ENCODE measurements at places on chromosomes 13 and 19.

DNA sequence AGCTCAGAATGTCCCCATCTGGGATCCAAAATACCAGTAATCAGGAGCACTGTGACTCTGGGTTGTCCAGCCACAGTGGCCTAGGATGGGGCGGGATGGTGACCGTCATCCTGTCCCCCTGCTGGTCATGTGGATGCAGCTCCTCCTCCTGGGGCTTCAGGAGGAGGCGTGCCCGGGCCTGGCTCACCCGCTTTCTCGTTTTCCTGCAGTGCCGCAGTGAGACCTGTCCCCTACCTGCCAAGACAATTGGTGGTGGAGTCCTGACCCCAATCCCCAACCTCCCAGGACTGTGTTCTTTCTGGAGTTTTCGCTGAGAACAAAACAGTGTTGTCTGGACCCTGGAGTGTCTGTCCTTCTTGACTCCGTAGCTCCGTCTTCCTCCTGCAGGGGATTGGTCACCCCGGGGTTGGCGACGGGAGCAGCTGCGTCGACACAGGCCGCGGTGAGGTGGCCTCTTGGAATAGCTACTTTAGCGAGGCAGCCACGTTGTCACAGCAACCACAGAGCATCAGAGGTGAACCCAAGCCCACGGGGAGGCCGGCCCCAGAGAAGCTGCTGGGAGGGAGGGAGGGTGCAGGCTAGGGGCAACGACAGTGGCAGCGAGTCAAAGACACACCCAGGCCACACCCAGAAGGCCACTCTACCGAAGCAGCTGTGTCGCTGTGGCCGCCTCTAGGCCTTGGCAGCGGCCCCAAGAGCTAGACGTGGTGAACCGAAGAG lies 10.2 kb upstream of the EMC10 start:
- no peak for DNase-seq

DNA sequence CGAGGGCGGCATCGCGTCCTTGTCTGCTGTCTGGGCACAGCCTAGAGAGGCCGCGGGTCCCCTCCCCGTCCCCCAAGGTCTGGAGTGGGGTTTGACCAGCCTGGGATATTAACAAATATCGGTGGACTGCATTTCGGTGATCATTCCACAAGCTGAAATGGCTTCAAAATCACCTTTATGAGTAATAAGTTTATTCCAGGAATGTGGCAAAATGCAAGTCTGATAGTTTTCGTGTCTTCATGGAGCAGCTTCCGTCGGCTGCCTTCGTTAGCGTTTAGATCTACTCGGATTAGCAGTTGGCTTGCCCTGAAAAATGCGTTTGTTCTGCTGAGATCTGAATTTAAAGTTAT lies 1.1 kb upstream of the GJA3 start:
- no peak for DNase-seq

DNA sequence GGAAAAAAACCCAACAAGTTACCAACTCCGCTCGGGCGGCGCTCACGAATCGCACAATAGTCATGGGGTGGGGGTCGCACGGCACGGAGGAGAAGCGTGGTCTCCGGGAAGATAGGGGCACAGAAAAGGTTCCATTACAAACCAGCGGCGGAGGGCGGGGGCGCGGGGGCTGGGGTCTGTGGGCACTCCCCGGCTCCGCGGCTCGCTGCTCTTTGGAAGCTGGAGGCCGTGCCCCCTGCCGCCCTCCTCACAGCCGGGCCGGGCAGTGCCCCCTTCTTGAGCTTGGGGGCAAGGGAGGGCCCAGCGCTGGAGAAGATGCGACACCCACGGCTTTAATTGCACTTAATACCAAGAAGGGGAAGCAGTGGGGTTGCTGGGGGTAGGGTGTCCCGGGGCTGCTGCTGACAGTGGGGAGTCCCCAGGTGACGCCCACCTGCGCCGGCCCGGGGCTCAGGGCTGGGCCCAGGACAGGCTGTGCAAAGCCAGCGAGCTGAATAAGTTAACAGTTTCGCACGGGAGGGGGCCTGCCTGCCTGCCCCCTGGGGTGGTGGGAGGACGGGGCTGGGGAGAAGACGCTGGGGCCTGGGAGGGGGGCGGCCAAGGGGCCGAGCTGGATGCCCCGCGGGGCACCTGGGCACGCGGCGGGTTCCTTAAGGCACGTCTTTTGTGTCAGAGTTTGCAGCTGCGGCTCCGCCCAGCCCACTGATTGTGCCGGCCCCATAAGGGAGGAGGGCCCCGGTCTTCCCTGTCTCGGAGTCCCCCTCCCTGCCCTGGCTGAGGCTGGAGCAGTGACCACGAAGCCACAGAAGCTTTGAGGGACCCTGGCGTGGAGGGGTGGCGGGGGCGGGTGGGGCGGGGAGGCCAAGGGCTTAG lies 9.8 kb downstream of the DCAF15 start:
- no peak for DNase-seq

GRCh38 chr13:30844548-30845296 lies 61.3 kb upstream of the MEDAG start:
- DNase-seq = no peak

DNA sequence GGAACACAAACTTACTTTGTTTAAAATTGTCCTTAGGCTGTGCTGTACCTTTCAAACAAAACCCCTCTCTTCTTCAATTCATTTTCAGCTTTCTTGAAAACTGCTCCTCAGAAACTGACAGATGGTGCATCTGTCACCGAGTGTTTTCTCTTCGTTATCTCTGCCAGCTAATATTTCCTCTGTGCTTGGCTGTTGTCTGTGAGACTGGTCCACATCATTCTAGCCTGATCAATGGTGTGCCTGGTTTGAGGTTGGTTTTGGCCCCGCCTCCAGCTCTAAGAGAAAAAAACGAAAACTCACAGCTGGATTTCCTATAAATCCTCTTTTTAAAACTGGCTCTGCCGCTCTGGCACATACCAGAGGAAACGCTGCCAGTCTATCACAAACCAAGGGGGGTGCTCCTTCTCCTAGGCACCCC lies 79.7 kb downstream of the STARD13 start:
- DNase-seq = no peak

DNA sequence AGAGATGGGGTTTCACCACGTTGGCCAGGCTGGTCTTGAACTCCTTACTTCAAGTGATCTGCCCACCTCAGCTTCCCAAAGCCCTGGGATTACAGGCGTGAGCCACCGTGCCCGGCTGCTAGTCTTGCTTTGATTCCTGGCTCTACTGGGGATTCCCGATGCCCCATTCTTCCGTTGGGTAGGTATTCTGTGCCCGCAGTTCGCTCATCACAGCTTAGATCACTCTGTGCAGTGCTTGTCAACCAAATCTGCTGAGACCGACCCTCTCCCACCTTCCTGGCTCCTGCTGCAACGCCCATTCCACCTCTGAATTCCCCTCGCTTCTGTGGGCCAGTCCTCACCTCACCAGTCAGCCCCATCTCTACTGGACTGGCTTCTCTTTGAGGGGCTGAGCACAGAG lies 4.6 kb upstream of the ZNF414 start:
- no peak for DNase-seq

- no peak for DNase-seq
Observed at GRCh38 chr19:42120276-42120980, 11.8 kb downstream of the POU2F2 start.

GRCh38 chr19:4909156-4909896 lies at the start of gene UHRF1:
TSS of gene UHRF1 (plus strand) at chr19:4909501. CDS start at chr19:4910886, 1,385 bp downstream.
- no peak for DNase-seq

DNA sequence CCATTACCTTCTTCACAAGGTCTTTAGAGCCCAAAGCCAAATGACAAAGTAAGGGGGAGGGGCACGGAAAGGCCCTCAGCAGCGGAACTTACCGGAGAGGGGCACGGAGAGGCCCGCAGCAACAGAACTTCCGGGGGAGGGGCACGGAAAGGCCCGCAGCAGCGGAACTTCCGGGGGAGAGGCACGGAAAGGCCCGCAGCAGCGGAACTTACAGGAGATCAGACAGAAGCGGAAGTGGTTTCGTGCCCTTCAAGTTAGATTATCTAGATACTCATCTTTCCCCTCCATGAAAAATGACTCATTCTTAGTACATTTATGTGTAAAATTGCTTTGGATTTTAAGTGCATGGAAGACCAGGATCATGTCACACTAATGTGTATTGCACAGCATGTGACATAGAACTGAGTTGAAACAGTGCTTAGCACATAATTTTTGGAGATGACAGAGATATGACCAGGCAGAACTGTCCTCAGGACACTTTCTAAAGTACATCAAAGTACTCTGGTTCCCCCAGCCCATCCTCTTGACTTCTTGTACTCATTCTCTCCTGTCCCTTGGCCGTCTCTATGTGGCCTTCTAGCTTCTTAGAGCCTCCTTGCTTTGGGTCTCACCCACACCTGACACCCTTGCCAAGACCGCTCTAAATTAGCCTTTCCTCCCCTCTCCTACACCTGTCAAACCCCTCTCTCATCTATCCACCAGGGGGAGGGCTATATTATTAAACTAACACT lies 25.7 kb upstream of the TPTE2 start:
- DNase-seq = peak; percentile 76

- DNase-seq = no peak
Observed at GRCh38 chr13:84380866-84381265, 498.6 kb upstream of the SLITRK1 start.

- DNase-seq = no peak
Observed at GRCh38 chr19:4393947-4394590, 6.3 kb downstream of the SH3GL1 start.

GRCh38 chr19:33673258-33673875 lies 51.6 kb downstream of the CHST8 start:
- no peak for DNase-seq

GRCh38 chr19:33624586-33624985 lies 2.8 kb downstream of the CHST8 start:
- DNase-seq = no peak

DNA sequence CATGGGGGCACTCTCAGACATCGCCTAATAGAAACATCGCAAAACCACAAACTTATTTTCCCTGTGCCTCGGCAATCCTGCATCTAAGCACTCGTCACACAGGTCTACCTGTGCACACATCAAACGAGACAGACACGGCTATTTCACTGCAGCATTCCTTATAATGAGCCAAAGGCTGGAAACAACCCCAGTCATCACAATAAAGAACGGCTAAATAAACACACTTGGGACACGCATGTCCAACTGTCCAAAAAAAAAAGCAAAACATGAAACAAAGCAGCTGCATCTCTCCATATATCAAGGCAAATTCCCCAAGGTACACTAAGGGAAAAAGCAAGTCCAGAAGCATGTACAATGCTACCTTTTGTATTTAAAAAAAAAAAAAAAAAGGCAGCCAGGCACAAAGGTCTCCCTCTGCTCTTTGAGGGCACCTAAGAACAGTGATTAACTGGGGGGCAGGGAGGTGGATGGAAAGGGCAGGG lies 27.2 kb upstream of the CCNP start:
- no peak for DNase-seq

DNA sequence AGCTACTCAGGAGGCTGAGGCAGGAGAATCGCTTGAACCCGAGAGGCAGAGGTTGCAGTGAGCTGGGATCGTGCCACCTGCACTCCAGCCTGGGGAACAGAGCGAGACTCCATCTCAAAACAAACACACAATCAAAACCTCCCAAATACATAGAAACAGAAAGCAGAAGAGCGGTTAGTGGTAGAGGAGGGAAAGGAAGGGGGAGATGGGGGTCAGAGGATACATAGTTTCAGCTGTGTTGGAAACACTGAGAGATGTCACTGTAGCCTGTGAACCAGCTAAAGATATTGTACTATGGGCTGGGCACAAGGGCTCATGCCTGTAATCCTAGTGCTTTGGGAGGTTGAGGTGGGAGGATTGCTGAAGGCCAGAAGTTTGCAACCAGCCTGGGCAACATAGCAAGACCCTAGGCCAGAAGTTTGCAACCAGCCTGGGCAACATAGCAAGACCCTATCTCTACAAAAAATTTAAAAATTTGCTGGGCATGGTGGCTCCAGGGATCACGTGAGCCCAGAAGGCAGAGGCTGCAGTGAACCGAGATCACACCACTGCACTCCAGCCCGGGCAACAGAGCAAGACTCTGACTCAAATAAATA lies 49.9 kb downstream of the GNG7 start:
- no peak for DNase-seq

DNA sequence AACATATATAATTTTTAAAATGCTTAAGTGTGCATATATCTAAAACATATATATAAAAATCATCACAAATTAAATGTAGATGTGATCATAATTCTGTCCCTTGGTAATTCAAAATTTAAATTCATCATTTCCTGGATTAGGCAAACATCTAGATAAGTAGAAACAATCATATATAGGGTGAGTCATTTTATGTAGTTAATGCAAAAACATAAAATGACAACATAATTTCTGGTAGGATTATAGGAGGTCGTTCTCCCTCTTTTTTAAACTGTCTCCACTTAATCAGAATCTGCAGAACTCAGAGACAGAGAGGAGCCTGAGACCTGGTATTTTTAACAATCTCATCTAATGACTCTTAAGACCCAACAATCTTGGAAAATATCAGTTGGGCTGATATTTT lies 333.4 kb downstream of the KCTD12 start:
- DNase-seq = no peak

- no peak for DNase-seq
Observed at GRCh38 chr13:31518645-31519044, 220.7 kb upstream of the RXFP2 start.

DNA sequence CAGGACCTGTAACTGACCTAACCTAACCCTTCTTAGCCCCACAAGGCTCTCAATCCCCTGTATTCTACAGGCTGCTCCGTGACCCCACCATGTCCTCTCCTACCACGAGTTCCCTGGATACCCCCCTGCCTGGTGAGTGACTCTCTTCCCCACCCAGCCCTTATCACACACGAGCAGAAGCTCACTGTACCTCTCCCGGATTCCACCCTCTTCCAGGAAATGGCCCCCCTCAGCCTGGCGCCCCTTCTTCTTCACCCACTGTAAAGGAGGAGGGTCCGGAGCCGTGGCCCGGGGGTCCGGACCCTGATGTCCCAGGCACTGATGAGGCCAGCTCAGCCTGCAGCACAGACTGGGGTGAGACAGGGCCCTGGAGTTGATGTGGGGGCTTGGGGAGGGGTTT lies 1.3 kb downstream of the NR1H2 start:
- no peak for DNase-seq

- no peak for DNase-seq
Observed at GRCh38 chr13:43805681-43806128, 18.9 kb upstream of the ENOX1 start.

DNA sequence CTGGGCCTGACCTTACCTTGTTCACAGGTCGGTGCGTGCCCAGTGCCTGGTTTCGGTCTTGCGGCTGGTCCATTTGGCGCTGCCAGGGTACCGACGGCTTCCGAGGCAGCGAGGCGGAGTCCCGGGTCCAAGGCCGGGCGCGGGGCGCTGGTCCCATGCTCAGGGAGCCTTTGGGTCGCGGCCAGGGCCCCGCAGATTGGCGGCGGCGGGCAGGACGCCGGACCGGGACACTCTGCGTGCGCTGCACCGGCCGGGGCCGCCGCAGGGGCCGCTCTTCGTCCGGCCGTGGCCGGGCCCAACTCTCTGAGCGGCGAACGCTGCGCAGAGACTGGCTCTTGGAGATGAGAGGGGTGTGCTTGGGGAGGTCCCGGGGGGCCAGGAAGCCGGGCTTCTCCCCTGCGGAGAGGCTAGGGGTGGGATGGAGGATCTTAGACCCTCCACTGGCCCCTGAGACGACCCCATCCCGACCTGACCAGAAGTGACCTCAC lies 3.4 kb upstream of the WIZ start:
- no peak for DNase-seq

DNA sequence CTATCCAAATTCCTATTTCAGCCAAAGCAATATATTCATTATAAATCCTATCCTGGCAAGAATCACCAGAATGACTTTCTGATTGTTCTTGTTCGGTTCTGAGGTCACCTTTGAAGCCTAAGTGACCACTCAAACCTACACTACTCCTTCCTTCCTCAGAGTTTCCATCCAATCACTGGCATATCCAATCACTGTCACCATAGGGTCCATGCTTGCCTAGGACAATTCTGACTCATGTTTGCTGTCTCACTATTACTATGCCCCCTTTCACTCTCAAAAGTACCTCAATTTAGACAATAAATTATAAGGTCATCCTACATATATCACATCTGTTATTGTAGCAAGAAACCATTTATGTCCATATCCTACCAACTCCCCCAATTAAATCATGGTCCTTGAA lies 58.9 kb downstream of the UBL3 start:
- no peak for DNase-seq

Measured in CD4-positive, alpha-beta T cell treated with Interferon gamma for 1 hour (primary cell).